HFF-Myc (cell line): ENCODE measurements at places on chromosomes 7 and 10.

GRCh38 chr7:159025161-159025779 is 119.4 kb downstream of the VIPR2 start:
- no peak for DNase-seq

DNA sequence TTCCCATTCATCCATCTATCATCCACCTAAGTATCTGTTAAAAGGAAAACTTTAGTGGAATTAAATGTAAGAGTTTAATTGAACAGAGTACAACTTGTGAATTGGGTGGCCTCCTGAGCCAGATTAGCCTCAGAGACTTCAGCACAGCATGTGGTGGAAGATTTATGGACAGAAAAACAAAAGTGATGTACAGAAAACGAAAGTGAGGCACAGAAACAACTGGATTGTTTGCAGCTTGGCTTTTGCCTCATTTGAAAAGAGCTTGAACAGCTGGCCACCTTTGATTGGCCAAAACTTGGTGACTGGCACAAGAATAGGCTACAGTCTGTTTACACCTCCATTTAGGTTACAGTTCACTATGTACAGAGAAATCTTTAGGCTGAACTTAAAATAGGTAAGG is 1463.4 kb upstream of the CELF2 start:
- no peak for DNase-seq

GRCh38 chr7:158252837-158253669 is 334.6 kb downstream of the PTPRN2 start:
- DNase-seq, result no peak

- no peak for DNase-seq
These were observed 37.4 kb upstream of the DUSP5 start for GRCh38 chr10:110460111-110460809.

- DNase-seq, result no peak
These were observed 6.0 kb upstream of the ELFN1 start for GRCh38 chr7:1663857-1664651.

GRCh38 chr7:78225534-78225933 is 427.0 kb downstream of the PHTF2 start:
- no peak for DNase-seq

DNA sequence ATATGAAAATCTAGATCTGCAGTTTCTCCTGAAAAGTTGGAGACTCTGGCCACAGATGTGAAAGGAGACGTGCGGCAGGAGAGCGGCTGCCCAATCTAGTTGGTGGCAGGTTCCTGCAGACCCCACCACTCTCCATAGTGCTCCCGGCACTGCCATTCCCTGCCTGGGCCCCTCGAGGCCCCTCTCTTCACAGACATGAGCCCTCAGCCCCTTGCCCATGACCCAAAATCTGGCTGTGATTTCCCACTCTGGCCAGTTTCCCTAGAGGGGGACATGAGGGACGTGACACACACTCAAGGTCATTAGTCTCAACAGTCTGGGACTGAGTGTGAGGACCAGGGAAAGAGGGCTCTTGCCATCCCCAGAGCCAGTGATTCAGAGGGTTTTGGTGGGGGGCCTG is 138.7 kb downstream of the PTPN20 start:
- no peak for DNase-seq
